Chondrocyte (in vitro differentiated cells): ENCODE measurements at places on chromosomes 5 and 9.

DNA sequence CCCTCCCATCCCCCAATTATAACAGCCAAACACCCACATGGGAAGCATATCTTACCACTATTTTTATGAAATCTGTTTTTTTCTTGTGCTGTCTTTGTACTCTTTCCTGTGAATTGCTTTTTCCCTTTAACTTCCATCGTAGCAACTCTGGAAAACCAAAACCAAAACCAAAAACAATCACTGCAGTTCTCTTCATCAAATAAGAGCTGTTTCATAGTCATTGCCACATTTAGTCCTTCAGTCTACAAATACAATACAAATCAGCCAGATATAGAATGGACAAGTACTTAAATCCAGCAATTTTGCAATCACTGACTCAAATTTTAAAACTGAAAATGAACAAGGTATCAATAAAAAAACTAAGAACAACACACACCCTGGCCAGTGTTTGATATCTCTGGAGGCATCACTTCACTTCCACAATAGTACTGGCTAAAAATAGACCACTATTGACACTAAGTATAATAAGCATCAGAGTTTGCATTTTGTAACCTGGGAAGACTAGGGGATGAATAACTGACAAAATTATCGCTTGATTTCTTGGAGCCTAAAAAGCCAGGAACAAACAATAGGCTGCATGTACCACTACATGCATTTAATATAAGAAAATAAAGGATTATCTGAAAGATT, 5.4 kb downstream of the PUM3 start:
- peak overlapping the region; percentile 50 for H3K27ac ChIP-seq
- no peak for DNase-seq

DNA sequence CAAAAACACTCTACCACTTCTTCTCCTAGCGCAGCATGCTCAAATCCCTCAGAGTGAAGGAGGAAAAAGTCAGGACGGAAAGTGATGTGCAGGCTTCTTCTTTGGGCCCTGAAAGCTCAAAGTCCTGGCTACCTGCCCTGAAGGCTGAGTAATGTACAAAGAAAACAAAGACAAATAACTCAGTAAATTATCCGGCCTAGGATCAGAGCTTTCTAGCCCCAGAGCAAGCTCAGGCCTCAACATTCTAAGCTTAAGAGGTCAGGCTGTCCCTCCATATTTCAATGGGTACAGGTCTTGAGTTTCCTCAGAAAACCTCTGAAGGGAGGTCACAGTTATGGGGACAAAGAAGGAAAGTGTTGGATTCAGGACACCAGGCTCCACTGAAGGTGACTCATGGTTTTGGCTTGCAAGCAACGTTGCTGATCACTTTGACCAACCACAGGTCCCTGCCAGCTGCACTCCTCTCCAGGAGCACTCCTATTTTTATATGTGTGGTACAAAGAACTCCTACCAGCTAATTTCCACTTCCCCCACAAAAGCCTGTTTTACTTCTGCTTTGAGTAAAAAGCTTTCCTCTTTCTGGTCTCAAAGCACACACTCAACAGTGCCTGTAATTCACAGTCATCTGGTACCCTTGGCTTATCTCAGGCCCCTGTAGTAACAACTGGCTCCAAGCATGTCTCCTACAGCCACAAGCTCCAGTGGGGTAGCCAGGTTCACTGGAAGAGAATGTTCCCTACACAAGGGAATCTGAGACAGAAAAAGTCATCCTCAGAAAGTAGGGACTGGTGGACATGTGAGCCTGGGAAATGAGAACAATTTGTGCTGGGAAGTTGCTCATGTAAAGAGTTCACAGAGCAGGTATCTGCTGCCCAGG, 115.7 kb downstream of the UGCG start:
- H3K4me1 ChIP-seq, result peaks cover 35% of the 10 kb centered on the region
- DNase-seq, result no peak
- H3K27me3 ChIP-seq, result no peaks in the 10 kb centered on the region
- no peaks in the 10 kb centered on the region for H3K36me3 ChIP-seq
- H3K4me3 ChIP-seq, result peak overlapping the region; percentile 0

- no peak for DNase-seq
- peaks cover 83% of the 10 kb centered on the region for H3K4me1 ChIP-seq
- no peaks in the 10 kb centered on the region for H3K27me3 ChIP-seq
- H3K36me3 ChIP-seq, result peaks cover 3% of the 10 kb centered on the region
- H3K27ac ChIP-seq, result peak overlapping the region; percentile 95
Observed at GRCh38 chr5:34674187-34674586, 18.1 kb downstream of the RAI14 start.

DNA sequence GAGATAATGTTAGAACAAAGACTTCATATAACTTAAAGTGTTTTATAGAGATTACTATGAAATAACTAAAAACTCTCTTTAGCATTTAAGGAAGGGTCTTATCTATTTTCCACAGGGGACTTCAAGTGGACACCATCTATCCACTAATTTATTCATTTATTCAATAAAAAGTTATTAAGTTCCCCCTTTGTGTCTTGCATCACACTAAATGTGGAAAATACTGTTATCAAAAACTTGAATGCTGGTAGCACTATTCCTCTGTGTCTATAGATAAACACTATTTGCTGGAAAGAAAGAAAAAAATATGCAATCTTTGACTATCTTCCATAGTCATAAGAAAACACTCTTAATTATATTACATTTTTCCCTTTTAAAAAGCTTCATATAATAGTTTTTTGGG, 20.1 kb upstream of the ZNF622 start:
- H3K27ac ChIP-seq, result no peak overlapping the region
- no peaks in the 10 kb centered on the region for H3K27me3 ChIP-seq
- no peak overlapping the region for H3K4me3 ChIP-seq
- H3K4me1 ChIP-seq, result peaks cover 4% of the 10 kb centered on the region
- no peaks in the 10 kb centered on the region for H3K36me3 ChIP-seq
- no peak for DNase-seq

GRCh38 chr9:121634329-121635261, 16.8 kb upstream of the DAB2IP start:
- H3K36me3 ChIP-seq, result peaks cover 4% of the 10 kb centered on the region
- H3K27me3 ChIP-seq, result peaks cover 2% of the 10 kb centered on the region
- no peak overlapping the region for H3K4me3 ChIP-seq
- DNase-seq, result no peak
- H3K4me1 ChIP-seq, result peaks cover 34% of the 10 kb centered on the region
- H3K27ac ChIP-seq, result peak overlapping the region; percentile 68

DNA sequence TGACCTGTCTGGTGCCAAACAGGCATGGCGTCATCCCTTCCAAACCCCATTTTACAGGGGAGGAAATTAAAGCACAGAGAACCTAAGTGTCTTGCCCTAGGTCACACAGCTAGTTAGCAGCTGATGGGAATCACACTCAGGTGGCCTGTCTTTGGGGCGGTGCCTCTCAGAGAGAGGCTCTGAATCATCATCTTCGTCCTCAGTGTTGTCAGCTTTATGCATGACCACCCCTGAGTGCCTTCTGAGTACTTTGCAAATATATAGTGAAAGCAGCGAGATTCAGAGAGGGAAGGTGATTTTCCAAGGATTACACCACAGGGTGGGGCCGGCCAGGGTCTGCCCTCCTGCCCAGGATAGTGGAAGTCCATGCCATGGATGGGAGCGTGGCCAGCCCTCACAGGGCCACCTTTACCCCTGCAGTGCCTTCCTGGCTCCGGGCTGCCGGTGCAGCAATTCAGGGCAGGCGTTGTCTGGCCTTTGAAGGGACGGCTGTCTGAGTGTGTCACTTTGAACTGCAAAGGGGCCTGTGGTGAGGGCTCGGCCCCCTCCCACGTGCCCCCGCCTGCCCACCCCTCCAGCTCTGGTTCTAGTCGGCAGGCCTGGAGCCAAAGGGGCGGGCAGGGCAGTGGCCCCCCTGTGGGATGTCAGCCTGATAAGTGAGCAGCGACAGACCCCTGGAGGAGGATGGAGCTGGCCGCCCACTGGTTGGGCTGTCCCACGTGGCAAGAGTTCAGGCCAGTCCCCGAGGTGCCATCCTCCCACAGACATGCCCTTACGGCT, 16.9 kb downstream of the LMX1B start:
- no peak overlapping the region for H3K4me3 ChIP-seq
- H3K27me3 ChIP-seq, result peaks cover 61% of the 10 kb centered on the region

- H3K27ac ChIP-seq, result no peak overlapping the region
- peaks cover 4% of the 10 kb centered on the region for H3K36me3 ChIP-seq
- no peaks in the 10 kb centered on the region for H3K27me3 ChIP-seq
- H3K4me1 ChIP-seq, result no peaks in the 10 kb centered on the region
Observed at GRCh38 chr5:108181975-108182374, 199.9 kb downstream of the FBXL17 start.

DNA sequence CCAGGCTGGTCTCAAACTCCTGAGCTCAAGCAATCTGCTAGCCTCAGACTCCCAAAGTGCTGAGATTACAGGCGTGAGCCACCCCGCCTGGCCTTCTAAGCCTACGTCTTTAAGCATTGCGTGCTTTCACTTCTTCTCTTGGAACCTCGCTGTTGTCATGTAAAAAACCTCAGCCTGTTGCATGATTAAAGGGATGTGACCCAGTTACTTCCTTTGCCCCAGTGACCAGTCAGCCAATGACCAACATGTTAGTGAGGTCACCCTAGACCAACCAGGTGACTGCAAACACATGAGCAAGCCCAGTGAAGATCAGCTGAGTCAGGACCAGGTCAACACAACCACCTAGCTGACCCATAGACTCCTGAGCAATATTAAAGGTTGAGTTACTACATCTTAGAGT, 10.5 kb downstream of the KIF4B start:
- no peak overlapping the region for H3K4me3 ChIP-seq
- no peaks in the 10 kb centered on the region for H3K4me1 ChIP-seq
- no peak overlapping the region for H3K27ac ChIP-seq
- no peaks in the 10 kb centered on the region for H3K36me3 ChIP-seq
- H3K27me3 ChIP-seq, result peaks cover 17% of the 10 kb centered on the region

- H3K27me3 ChIP-seq, result peaks cover 2% of the 10 kb centered on the region
- H3K27ac ChIP-seq, result no peak overlapping the region
- DNase-seq, result no peak
- H3K4me1 ChIP-seq, result peaks cover 18% of the 10 kb centered on the region
- H3K36me3 ChIP-seq, result peaks cover 3% of the 10 kb centered on the region
Observed at GRCh38 chr5:15097552-15097951, 226.0 kb upstream of the ANKH start.

DNA sequence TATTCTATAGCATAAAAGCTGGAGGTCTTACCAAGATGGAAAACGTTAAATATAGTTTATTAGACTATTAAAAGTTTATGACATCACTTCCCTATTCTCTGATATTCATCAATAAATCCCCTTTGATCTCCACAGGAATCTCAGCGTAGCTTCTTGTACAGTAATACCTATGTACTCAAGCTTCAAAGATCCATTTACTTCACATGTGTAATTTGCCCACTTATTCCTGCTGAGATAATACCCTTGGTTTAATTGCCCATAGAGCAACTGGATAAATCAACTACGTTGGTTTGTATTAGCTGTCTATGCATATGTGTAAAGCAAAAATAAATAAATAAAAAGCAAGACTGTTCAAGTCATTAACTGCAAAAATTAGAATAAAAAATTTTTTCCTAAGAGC, 219.7 kb downstream of the EFNA5 start:
- no peaks in the 10 kb centered on the region for H3K27me3 ChIP-seq
- no peak for DNase-seq
- H3K27ac ChIP-seq, result no peak overlapping the region
- no peak overlapping the region for H3K4me3 ChIP-seq
- H3K4me1 ChIP-seq, result peaks cover 16% of the 10 kb centered on the region

GRCh38 chr9:98851730-98852459, 44.4 kb downstream of the GALNT12 start:
- no peaks in the 10 kb centered on the region for H3K36me3 ChIP-seq
- no peak overlapping the region for H3K27ac ChIP-seq
- DNase-seq, result no peak
- H3K4me1 ChIP-seq, result peaks cover 7% of the 10 kb centered on the region

DNA sequence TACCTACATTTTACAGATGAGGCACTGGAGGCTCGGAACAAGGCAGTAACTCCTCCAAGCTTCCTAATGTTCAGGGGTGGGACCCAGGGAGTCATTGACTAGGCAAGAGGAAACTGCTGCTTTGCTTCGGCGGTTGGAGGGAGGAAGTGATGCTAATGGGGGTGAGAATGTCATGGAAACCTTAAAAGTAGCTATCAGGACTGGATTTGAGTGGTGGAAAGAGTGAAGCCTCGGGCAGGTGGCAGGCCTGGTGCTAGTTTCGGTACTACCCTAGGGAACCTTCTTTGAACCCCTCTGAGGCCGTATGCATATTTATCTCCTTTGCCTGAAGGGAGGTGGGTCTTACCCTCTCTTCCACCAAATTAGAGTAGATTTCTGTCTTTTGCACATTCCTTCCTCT, 1.6 kb downstream of the BSPRY start:
- H3K4me3 ChIP-seq, result no peak overlapping the region
- peaks cover 50% of the 10 kb centered on the region for H3K27me3 ChIP-seq
- H3K36me3 ChIP-seq, result peaks cover 2% of the 10 kb centered on the region
- DNase-seq, result no peak
- peaks cover 6% of the 10 kb centered on the region for H3K4me1 ChIP-seq

DNA sequence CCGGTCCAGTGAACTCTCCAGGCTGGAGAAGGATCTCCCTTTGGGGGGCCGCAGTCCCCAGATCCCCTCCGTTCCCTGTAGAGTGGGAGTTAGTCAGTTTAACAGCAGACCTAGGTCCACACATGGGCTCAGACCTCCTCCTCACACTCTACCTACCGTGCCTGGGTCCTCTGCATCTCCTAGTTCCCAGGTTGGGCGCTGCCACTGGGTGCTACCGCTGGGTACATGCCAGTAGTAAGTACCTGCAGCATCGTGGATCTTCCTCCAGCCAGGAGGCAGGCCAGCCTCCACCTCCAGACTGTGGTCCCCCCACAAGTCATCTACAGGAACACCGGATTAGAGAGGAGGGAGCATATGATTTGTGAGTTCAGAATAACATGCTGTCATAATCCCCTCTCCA, 802 bp downstream of the APBB3 start:
- H3K27me3 ChIP-seq, result no peaks in the 10 kb centered on the region
- peaks cover 44% of the 10 kb centered on the region for H3K4me1 ChIP-seq
- DNase-seq, result no peak
- H3K27ac ChIP-seq, result peak overlapping the region; percentile 97

- H3K27me3 ChIP-seq, result no peaks in the 10 kb centered on the region
- no peak for DNase-seq
- peaks cover 5% of the 10 kb centered on the region for H3K4me1 ChIP-seq
- H3K4me3 ChIP-seq, result no peak overlapping the region
- no peak overlapping the region for H3K27ac ChIP-seq
Observed at GRCh38 chr9:2725126-2725525, 7.8 kb downstream of the KCNV2 start.

- H3K4me3 ChIP-seq, result peak overlapping the region; percentile 96
- H3K27ac ChIP-seq, result peak overlapping the region; percentile 100
- peak; percentile 94 for DNase-seq
Observed at GRCh38 chr9:12775679-12776512, 1.1 kb downstream of the LURAP1L start.

- H3K36me3 ChIP-seq, result no peaks in the 10 kb centered on the region
- peaks cover 7% of the 10 kb centered on the region for H3K4me1 ChIP-seq
- H3K27ac ChIP-seq, result no peak overlapping the region
- peaks cover 2% of the 10 kb centered on the region for H3K27me3 ChIP-seq
- H3K4me3 ChIP-seq, result no peak overlapping the region
Observed at GRCh38 chr5:114007678-114008077, 354.2 kb upstream of the KCNN2 start.

DNA sequence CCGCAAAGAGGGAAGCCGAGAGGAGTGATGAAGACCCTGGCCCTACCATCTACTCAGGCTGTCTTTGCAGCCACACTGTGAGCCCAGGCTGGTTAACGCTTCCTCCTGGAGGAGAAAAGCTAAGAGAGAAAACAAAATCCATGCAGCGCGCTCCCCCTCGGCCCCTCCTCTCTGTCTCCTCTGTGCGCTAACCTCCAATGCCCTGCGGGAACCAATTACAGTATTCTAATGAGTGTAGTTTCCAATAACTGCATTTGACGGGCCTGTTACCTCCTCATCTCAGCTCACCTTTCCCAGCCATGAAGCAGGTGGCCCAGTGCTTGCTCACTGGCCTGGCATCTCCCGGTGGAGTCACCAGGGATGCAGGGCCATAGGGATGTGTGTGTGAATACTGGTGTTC, 565.5 kb downstream of the EBF1 start:
- peaks cover 5% of the 10 kb centered on the region for H3K27me3 ChIP-seq
- no peaks in the 10 kb centered on the region for H3K36me3 ChIP-seq
- DNase-seq, result no peak
- H3K27ac ChIP-seq, result no peak overlapping the region
- H3K4me3 ChIP-seq, result no peak overlapping the region
